ENCODE measurements at places on chromosomes 4 and X.
A peak's percentile ranks its signal among the peaks of the same experiment; 100 is the strongest.

GRCh38 chrX:102976793-102977495, 39.9 kb downstream of the RAB40AL start:
- no peak for DNase-seq

- no peak for DNase-seq
These were observed 21.8 kb downstream of the TXLNG start for GRCh38 chrX:16807976-16808542.

GRCh38 chr4:20313237-20314030, 61.7 kb downstream of the SLIT2 start:
- no peak for DNase-seq

DNA sequence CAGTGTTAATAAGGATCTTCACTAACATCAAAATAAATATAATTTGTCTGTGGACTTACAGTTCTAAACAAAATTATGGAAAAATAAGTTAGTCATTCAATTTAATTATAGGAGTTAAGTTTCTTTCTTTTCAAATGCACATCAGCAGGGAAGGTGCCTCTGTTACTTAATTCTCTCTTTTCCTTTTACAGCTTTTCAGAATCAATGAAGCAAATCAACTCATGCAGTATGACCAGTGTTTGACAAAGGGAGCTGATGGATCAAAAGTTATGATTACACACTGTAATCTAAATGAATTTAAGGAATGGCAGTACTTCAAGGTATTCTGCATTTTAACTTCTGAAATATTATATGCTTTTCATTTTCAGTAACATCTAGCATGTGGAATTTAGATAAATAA, 15.9 kb downstream of the HMGB2 start:
- peak; percentile 5 for DNase-seq

- peak; percentile 9 for DNase-seq
These were observed 114.0 kb downstream of the RAPGEF2 start for GRCh38 chr4:159216834-159217233.

- no peak for DNase-seq
These were observed 20.9 kb upstream of the USP27X start for GRCh38 chrX:49858341-49858740.

DNA sequence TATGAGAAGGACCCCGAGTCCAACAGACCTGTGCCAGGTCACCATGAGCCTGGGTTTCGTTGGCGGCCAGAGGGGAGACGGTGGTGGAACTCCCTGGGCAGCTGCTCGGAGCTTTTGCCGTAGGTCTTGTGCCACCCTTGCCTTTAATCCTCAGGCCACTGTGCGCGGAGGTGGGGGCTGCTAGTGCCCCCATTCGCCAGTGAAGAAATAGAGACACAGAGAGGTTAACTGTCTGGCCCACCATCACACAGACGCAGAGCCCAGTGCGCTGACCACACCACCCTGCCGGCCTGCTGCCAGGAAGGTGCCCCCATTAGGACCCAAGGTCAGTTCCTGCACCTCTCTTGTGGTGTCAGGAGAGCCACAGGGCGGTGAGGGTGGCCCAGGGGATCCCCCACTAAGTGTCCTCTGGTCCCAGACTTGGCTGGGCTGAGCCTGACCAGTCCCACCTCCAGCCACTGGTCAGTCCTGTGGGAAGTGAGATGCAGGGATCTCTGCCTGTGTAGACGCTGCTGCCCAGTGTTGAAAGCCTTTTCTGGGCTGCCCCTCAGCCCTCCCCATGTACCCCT, 28.3 kb upstream of the HTRA3 start:
- DNase-seq, result no peak

- DNase-seq, result no peak
These were observed 457.1 kb downstream of the MID1IP1 start for GRCh38 chrX:39258331-39258730.

Data from DMS79 treated with DMSO at 0.1 percent for 48 hours (cell line).